ENCODE measurements at places on chromosomes 1 and 21. TPM values are rescaled to one million over a fixed set of nuclear protein-coding genes. Genes with fewer than 3 reads are reported as not detected.

CD5L gene
- not detected for total RNA-seq

DNA sequence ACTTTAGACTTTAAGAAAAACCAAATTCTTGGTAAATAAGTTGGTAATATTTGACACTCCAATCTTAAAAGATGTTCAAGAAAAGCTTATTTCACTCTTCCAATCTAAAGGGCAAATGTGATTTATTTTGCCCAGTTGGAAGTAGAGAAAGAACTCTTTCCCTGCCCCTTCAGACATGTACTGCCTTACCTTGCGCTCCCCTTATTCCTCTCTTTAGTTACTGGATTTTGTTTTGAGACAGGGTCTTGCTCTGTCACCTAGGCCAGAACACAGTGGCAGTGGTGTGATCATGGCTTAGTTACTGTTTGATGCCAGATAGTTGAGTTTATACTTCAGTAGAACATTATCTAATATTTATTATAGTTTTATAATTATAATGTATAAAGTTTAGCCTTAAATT, 27.5 kb downstream of the FUBP1 start:
- DNase-seq: no peak

DNA sequence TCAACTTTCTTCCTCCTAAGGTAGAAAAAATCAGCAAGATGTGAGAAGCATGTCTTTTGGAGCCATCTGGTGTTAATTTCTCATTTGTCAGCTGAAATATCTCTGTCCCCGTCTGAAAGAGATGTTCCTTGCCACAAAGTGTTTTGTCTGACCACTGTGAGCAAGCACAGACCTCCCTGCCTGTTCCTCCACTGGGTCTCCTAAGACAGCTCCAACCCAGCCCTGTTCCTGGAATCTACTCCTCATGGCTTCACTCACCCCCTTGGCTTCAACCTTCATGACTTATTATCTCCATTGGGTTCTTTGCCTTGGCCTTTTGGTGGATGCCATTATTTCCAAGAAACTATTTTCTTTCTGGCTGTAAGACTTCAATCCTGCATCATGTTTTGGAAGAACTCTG, 65.7 kb upstream of the CACHD1 start:
- no peak for DNase-seq

DNA sequence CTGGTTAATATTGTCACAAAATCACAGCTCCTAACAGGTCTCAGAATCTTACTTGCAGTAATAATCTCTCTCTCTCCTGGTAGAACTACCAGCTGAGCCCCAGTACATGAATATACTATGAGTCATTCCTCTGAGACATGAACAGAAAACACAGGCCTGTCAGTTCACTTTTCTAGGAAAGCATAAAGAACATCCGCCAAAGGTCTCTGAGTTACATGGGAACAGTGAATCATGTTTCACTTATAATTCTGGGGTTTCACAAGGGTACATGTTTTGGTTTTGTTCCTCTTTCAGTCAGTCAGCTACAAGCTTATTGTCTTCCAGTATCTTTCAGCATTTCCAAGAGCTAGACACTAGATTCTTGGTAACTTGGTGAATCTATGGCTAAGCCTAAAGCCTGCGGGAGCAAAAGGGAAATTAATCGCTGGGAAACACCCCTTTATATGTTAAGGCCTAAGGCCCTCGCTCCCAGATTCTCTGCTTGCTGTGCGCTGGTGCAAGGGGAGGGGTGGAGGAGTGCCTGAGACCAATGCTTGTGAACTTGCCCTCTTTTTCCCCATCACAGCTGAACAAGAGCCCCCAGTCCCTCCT, 31.7 kb downstream of the IFNGR2 start:
- DNase-seq: no peak

DNA sequence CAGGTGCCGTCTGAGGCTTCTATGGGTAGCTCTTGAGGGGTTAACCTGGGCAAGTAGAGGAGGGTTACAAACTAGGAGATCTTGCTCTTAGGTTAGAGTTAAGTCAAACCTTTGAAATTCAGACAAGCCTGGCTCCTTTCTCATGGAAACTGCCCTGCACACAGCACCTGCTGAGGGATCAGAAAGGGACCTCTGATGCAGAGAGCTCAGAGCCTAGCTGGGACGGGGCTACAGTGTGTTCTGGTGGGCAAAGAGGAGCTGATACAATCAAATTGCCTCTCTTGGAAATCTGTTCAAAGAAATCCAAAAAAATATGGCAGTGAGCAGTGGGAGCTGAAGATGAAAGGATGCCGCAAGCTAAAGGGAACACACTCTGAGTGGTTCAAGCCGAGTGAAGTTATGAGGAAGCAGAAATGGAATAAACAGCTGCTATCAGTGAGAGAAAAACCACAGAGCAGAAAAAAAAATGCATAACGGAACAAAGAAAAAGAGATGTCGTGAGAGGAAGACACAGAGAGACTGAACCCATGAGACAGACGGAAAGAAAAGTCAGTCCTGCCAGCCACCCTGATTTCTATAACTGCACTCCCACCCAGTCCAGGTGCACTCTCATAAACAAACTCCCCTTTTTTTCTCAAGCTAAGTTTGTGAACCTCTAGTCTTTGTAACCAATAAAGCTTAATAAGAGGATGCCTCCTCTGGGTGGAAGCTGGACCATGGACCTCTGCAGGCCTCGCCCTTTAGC, 26.6 kb downstream of the PAFAH2 start:
- no peak for DNase-seq

LHX8 gene
- total RNA-seq: not detected

- no peak for DNase-seq
These were observed 25.7 kb downstream of the STK40 start for GRCh38 chr1:36359911-36360550.

GRCh38 chr21:26655460-26655859, 82.4 kb upstream of the CYYR1 start:
- DNase-seq: no peak

DNA sequence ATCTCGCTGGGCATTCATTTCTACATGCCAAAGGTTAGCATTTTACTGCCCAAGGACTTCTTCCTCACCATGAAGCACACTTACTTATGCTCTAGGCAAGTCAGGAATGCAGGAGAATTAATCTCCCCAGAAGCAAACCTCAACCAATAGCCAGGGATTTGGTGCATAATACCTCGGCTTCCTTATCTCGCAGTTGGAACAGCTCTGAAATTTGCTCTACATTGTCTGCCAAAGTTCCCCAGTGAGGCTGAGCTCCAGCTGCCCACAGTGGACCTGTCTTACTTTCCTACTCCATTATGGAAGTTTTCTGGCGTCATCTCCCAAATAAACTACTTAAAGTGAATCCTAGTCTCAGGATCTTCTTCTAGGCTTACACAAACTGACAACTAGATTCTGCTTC, 57.6 kb upstream of the PPM1J start:
- no peak for DNase-seq

FCGR2B gene
- total RNA-seq: 2.9 TPM

DNA sequence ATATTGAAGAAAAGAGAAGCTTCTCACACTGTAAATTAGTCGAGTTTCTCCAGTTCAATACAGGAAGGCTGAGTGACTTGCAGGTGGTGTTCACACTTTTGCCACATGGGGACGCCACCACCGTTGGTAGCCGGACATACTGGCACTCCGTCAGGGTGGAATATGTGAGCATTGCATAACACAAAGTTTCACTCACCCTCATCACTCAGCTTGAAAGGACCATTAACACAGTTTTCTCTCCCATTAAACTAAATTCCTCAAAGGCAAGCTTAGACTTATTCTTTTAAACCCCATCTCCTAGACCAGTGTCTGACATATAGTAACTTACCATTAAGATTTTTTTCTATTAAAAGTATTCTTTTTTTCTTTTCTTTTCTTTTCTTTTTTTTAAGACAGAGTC, 105.3 kb upstream of the SERBP1 start:
- DNase-seq: no peak

- no peak for DNase-seq
These were observed 100.0 kb downstream of the HHAT start for GRCh38 chr1:210428696-210429095.

GRCh38 chr1:115768549-115768948, at the start of gene CASQ2:
Gene CASQ2 (minus strand): TSS chr1:115768714. CDS start chr1:115768541, 173 bp downstream.
- DNase-seq: no peak

PLA2G2A gene
- total RNA-seq: not detected

DNA sequence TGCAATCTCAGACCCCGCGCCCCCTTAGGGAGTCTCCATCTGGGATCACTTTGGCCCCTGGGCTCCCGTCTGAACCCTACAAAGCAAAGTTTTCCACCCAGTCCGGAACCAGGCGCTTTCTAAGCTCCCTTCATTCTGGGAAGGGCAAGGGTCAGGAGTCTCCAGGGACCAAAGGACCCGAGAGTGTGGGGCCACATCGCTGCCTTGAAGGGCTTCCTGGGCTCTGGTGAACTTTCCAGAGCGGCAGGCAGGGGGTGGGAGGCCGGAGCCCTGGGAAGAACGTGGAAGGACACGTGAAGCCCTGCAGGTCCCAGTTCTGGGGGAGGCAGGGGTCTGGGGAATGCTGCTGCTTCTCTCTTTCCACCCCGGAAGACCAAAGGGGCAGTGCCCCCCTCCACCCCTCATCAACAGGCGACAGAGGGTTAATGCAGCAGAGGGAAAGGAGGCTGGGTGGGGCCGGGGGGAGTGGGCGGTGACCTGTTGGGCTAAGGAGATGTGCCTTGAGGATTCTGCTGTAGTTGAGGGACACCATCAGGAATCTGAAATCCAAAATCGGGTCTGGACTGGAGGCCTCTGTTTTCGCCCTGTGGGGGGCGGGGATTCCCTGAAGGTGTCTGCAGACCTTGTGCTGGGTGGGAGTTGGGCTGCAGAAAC, 734 bp downstream of the CDK18 start:
- DNase-seq: no peak

- DNase-seq: no peak
These were observed 1039.4 kb upstream of the B3GALT2 start for GRCh38 chr1:194225821-194226220.

GRCh38 chr21:16084776-16085364, 355.1 kb downstream of the USP25 start:
- DNase-seq: no peak

DNA sequence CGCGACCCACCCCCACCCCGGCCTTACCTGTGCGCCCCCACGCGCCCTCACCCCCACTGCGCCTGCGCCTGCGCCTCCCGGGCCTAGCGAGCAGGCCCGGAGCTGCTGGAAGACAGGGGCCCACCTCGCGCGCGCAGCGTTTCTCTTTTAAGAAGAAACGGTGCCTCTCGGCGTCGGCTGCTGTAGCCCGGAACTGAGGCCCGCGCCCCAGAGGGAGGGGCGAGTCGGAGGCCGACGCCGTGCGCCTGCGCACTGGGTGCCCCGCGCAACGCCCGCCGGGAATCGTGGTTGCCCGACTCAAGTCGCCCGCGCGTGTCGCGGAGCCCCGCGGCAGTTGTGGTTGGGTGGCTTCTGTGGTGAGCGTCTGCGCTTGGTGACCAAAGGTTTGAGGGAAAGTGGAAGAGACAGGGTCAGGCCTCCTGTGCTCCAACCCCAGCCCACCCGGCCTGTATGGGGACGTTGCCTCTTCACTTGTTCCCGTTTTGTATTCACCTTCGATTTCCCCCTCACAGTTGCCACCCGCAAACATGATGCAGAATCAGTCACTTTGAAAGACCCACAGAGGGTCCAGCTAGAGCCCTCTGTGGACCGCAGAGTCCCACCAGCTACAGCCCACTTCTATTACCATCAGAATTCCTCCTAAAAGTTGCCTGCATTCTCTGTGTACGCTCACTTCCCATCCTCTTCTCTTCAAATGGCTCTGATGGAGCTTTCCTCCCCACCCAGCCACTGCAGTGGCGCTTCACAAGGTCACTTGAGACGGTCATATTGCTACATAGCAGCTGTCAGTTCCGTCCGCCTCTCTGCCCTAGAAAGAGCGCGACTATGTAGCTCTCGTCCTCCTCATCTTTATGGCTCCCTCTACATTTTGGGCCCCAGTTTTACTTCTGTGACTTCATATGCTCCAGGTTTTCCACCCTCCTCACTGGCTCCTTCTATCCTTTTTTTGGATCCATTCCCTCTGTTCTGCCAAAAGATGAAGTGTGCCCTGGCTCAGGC, at the start of gene ZNF692:
Gene ZNF692, minus strand, starts transcription at position 195 of the 999 bp plus-strand sequence. CDS start 776 bp downstream, outside the sequence.
- peak; percentile 94 for DNase-seq

- DNase-seq: no peak
These were observed 1.9 kb upstream of the AK5 start for GRCh38 chr1:77279929-77280328.

HSF2BP gene
- total RNA-seq: 0.20 TPM

- peak; percentile 43 for DNase-seq
These were observed 62.4 kb upstream of the USP24 start for GRCh38 chr1:55277377-55278130.

DNA sequence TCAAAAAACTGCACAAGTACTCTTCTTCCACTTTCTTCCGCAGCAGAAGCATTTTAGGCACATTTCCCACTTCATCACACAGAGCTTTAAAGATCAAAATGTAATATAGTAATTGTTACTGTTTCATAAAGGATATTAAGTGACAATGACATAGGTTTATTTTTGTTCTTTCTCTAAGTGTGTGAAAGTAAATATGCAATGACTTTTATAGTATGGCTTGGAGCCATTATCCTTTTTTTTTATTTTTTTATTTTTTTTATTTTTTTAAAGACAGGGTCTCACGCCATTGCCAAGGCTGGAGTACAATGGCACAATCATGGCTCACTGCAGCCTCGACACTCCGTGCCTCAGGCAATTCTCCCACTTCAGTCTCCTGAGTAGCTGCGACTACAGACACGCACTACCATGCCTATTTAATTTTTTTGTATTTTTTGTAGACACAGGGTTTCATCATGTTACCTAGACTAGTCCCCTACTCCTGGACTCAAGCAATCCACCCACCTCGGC, 7.0 kb downstream of the TRIM33 start:
- DNase-seq: no peak

GRCh38 chr1:30418061-30418938, 305.1 kb downstream of the MATN1 start:
- no peak for DNase-seq

- DNase-seq: no peak
These were observed 99.0 kb downstream of the TNNI3K start for GRCh38 chr1:74334147-74334546.

FCGR3A gene
- total RNA-seq: 4.3 TPM

DNA sequence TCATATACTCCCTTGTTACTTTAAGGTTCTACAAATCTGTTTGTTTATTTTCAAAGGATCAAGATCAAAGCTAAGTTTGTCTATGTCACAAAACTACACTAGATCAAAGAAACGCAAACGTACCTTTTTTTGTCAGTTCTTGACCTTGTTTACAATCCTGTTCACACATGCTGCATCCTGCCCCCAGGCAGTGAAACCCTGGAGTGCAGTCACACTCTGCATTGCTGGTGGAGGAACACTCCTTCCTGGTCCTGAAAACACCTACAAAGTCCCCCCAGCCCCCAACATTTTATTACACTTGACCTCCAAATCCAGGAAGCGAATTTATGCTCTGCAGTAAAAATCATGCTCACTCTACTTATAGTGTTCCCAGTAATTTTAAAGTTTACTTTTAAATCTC, 2.6 kb downstream of the TNFRSF9 start:
- DNase-seq: no peak

All from T-helper 17 cell (primary cell).